ENCODE measurements at places on chromosomes 16 and 17.
A peak's percentile ranks its signal among the peaks of the same experiment; 100 is the strongest.

DNA sequence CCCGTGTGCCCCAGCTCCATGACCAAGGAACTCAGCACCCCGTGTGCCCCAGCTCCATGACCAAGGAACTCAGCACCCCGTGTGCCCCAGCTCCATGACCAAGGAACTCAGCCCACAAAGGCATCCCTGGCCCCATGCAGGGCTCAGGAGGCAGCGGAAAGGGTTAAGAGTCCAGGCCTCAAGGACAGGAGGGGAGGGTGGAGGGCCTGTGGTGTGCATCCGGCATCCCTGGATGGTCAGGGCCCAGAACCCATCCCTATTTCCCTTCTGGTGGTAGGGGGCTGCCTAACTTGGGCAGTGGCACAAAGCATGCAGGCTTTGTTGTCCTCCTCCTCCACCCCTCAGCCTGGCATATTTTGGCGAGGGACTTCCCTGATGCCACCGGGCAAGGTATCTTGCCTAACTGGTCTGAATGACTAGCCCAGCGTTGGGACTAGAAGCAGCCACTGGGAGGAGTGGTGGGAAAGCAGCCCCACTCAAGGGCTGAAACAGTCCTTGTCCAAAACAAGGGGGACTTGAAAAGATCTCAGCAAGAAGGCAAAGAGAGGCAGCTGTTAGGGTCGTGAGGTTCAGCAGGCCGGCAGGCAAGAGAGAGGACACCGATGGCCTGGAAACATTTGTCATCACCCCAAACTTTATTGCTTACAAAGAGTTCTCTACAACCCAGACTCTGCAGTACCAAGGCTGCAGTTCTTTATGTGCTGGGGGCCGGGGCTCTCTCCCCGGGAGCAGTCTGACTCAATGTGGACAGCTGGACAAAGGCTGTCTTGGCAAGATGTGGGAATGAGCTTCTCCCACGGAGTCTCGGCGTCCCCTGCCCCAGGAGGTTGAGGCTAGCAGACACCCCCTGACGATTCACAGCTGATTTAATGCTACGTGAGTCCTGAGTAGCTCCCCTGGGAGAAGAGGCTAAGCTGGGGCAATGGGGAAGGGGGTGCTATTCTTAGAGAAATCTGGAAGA, 902 bp upstream of the SPATA32 start:
- DNase-seq = peak; percentile 28

- DNase-seq = no peak
These were observed 4.9 kb downstream of the FMNL1 start for GRCh38 chr17:45226576-45226975.

GRCh38 chr16:118857-119256, 19.6 kb downstream of the NPRL3 start:
- no peak for DNase-seq

- no peak for DNase-seq
These were observed 17.9 kb upstream of the ZFHX3 start for GRCh38 chr16:73065632-73066330.

DNA sequence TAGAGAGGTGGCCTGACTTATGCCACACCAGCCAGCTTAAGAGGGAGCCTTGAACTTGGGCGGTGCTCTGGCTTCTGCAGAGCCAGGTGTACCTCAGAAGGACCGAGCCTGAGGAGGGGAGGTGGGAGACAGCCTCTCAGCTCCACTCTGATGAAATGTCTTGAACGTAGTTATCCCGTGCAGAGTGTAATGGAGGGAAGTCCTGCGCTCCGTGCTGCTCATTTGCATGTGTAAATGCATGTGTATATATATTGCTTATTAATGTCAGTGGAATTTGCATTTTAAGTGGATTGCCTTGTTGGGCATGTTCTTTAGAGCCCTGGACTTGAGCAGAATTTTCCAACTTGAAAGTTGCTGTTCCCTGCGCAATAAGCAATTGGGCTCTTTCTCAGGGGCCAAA, 264.9 kb upstream of the SDK2 start:
- DNase-seq = no peak

GRCh38 chr16:82456683-82457082, 170.1 kb upstream of the CDH13 start:
- peak; percentile 35 for DNase-seq

Data from left hindlimb (tissue), 1 donor.